ENCODE measurements at places on chromosomes 2 and 18.

- DNase-seq, result no peak
Measured at GRCh38 chr2:12074126-12074844, 327.9 kb downstream of the LPIN1 start.

DNA sequence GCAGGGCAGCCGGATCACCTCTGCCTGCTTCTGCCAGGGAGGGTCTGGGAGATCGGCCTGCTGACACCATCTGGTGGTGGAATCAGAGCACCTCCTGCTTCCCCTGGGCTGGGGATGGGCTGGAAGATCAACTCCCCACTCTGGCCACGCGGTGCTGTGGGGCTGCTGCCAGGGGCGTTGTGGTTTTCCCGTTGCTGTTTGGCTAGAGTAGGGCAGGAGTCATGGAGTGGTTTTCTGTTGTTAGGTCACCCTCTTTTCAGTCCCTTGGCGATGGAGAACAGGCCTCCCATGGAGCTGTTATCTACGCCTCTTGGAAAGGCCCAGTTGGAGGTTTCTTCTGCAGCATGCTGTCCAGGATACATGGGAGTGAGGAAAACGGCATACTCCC lies 15.2 kb downstream of the BCL2L11 start:
- peak; percentile 11 for DNase-seq

DNA sequence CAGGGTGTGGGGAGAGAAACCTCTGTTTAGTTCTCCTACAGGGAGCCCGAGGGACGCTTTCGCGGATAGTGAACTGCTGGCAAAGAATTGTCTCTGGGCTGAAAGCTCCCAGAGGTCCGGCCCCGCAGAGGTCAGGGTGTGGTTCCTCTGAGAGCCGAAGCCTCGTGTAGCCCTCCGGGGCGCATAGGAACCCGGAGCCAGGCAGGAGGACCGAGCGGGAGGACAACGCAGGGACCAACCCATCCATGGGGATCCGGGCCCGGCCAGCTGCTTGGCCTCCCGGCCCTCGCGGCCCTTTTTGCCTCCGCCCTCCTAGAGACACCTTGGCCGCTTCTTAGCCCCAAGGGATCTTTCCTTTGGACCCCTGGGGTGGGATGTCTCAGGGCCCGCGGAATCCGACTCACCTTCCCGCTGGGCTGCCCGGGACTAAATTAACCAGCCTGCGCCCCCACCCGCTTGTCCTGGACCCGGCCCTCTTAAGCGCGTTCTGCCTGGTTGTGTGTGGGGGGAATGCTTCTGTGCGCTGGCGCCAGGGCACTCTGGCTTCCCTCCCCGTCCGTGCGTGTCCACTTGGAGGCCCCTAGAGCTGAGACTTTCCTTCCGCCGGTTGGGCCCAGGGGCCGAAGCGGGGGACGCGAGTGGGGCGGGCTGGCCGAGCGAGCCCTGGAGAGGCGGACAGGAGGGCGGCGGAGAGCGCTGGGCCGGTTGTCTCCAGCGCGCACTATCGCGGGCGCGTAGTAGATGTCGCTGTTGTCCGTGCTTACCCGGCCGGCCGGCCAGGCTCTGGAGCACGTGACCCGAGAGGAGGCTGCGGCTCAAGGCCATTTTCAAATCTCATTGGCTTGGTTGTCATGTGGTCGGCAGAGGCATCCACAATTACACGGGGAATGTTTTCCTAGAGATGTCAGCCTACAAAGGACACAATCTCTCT lies at the start of gene HOXD10:
TSS of gene HOXD10 (plus strand) at position 896 of the 931 bp plus-strand sequence. CDS start 56 bp downstream, outside the sequence.
- no peak for DNase-seq

DNA sequence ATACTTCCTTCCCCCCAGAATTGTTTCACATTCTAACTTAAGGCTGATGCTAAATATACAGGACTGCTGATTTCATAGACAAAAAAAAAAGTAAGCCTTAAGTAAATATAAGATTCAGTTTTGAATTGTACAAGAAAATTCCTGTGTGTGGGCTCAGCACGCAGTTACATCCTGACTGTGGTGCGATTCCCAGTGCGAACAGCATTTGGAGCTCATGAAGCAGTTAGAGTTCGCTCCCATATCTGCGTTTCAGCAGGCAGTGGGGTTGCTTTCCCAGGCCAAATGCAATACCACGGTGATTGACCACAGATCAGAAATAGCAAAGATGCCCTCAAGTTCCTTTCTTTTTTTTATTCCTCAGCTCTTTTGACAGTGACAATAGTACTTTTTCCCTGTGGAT lies 75.6 kb downstream of the SATB2 start:
- no peak for DNase-seq

GRCh38 chr18:34028324-34028723 lies 196.4 kb downstream of the NOL4 start:
- no peak for DNase-seq

GRCh38 chr2:54638774-54639187 lies 84.7 kb upstream of the EML6 start:
- DNase-seq, result no peak

DNA sequence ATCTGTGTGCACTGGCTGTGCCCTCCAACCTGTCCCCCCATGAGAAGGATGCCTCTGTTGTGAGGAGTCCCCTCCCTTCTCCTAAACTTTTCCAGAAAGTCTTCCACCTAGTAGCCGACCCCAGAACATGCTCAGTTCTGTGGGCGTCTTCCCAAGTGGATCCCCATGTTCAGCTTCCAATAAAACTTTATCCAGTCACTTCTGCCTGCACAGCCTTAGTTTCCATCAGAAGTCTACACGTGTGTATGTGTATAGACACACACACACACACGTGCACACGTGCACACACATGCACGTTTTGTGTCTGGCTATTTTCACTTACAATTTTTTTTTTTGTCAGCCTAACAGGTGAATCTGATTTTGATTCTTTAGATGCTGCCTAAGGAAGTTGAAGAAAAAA lies 115.1 kb downstream of the RTP5 start:
- DNase-seq, result no peak

DNA sequence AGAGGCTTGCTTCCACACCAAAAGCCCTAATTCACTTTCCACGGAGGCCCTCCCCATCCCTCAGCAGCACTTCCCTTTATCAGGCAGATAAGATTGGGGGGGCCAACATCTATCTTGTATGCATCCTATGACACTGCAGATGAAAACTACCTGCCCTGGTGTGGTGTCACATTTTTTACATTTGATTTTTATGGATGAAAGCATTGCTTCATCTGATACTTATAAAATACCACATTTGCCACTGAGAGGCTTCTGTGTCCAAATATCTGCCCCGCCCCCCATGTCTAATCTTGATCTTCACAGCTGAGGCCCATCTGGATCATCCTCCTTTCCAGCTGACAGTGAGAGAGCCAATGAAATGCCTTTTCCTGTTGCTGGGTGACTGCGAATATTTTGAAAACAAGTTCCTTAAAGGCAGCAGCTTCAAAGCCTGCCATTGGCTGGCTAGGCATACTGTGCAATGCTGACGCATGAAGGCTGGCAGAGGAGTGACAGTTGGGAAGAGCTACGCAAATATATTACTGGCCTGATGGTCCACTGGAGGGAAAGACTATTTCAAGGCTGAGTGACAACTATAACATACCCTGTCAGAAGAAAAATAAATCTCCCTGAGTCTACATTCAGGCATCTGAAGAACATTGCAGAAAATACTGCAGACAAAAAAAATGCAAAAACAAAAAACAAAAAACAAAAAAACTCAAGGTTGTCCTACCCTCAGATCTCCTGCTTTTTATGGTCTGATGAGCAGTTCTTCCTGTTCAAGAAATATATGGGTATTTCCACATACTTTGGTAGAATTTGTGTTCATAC lies 318.7 kb downstream of the PDE11A start:
- DNase-seq, result peak; percentile 45

DNA sequence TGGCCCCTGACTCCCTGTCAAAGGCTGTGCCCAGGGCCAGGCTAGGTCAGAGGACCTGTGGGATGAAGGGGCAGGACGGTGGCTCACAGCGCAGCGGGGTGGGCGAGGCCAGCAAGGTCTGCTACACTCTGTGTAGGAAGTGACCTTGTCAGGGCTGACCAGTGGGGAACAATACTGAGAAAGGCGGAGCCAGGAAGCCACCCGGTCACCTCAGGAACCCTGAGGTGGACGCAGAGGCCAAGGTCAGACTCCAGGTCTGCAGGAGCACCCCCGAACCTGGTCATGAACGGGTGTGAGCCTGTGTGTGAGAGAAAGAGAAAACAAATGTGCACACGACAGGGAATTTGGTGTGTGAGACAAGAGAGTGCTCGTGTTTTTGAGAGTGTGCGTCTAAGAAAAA lies 72.3 kb downstream of the SMAD7 start:
- no peak for DNase-seq

- DNase-seq, result no peak
Measured at GRCh38 chr2:172198908-172199307, 96.2 kb upstream of the DLX2 start.

GRCh38 chr2:31541853-31542252 lies 38.9 kb downstream of the SRD5A2 start:
- DNase-seq, result no peak

DNA sequence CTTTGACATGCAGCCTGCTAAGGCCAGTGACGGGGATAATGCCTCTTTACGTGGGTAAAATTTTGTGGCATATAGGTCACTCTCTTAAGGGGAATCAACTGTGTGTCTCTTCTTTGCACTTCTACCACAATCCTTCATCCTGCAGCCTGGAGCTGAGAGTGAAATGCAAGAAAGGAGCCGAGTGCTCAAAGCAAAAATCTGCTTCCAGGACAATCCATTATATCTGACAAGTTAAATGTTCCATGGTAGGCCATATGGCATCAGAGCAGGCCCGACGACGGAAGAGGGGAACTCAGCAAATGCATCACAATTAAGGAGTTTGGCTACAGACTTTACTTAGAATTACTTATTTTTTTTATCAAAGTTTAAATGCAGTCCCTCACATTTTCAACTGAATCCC lies 171.2 kb downstream of the TCF4 start:
- DNase-seq, result no peak

DNA sequence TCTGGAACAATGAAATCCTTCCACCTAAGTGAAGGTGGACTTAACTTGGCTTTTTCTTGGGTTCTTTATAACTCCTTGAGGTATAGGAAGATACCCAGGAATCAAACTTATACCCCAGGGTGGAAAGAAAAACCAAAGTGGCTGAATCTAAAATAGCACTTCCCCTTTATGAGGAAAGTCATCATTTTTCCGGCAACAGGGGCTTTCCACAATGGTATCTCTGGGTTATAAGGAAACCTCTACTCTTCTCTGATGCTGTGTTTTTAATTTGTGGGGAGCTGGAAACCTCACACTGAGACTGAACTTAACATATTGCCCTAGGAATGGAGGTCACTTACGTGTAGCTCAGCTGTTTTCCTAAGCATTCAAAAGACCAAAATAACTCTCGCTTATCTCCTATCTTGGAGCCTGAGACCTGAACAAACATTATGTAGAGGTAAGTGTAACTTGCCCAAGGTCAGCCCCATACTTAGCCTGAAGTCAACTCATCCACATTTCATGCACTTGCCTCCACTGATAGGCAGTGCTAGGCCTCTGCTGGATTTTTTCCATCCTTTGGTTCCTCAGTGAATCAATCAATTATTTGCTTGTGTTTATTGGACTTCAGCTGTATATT lies 117.9 kb downstream of the SETBP1 start:
- no peak for DNase-seq

- DNase-seq, result no peak
Measured at GRCh38 chr18:66495844-66496243, 108.0 kb downstream of the CDH19 start.

GRCh38 chr2:216404010-216404618 lies 8.2 kb upstream of the SMARCAL1 start:
- no peak for DNase-seq

DNA sequence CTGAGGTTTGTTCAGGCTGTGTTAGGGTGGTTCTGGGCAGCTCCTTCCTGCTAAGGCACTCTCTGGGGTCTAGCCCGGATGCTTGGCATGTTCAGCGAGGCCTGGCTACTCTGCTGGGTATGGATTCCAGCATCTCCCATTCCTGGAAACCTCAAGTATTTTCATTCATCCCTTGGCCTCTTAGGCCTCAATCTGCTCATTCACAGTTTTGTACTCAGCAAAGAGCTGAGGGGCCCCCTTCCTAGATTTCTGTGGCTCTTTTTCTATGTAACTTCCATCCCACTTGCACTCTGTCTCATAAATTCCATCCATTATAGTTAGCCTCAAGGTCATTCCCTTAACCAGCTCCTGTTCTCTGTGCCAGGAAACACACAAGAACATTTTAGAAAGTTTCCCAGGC lies 798.8 kb upstream of the HS6ST1 start:
- no peak for DNase-seq

GRCh38 chr2:200129721-200130462 lies 174.5 kb downstream of the MAIP1 start:
- DNase-seq, result no peak

GRCh38 chr2:40554665-40555294 lies 102.9 kb upstream of the SLC8A1 start:
- no peak for DNase-seq

DNA sequence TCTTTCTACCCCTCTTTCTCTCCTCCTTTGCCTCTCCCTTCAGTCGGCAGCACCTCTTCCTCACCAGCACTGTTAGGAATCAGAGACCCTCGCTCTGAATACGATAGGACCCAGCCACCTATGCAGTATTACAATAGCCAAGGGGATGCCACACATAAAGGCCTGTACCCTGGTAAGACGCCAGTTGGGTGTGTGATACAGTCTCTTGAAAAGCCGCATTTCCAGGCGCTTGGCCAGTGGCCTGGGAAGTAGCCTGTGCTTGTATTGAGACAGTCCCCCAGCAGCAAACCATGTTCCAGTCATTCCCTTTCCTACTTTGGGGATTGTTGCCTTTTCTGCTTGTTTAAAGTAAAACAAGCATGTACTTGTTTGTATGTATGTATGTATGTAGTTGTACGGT lies 118.4 kb upstream of the DAPL1 start:
- no peak for DNase-seq

Measured in AG09309 (cell line).